Ascending aorta (tissue), 2 donors: ENCODE measurements at places on chromosomes 3 and 15. TPM values are rescaled to one million over a fixed set of nuclear protein-coding genes. Genes with fewer than 3 reads are reported as not detected.

GRCh38 chr3:55854494-55854893 is 367.4 kb upstream of the WNT5A start:
- H3K36me3 ChIP-seq, result no peaks in the 10 kb centered on the region
- H3K4me1 ChIP-seq, result no peaks in the 10 kb centered on the region
- DNase-seq, result no peak
- no peaks in the 10 kb centered on the region for H3K27me3 ChIP-seq
- H3K27ac ChIP-seq, result no peak overlapping the region
- H3K4me3 ChIP-seq, result no peak overlapping the region

SLC22A13 gene
- total RNA-seq, result not detected

TRH gene
- total RNA-seq, result not detected

DNA sequence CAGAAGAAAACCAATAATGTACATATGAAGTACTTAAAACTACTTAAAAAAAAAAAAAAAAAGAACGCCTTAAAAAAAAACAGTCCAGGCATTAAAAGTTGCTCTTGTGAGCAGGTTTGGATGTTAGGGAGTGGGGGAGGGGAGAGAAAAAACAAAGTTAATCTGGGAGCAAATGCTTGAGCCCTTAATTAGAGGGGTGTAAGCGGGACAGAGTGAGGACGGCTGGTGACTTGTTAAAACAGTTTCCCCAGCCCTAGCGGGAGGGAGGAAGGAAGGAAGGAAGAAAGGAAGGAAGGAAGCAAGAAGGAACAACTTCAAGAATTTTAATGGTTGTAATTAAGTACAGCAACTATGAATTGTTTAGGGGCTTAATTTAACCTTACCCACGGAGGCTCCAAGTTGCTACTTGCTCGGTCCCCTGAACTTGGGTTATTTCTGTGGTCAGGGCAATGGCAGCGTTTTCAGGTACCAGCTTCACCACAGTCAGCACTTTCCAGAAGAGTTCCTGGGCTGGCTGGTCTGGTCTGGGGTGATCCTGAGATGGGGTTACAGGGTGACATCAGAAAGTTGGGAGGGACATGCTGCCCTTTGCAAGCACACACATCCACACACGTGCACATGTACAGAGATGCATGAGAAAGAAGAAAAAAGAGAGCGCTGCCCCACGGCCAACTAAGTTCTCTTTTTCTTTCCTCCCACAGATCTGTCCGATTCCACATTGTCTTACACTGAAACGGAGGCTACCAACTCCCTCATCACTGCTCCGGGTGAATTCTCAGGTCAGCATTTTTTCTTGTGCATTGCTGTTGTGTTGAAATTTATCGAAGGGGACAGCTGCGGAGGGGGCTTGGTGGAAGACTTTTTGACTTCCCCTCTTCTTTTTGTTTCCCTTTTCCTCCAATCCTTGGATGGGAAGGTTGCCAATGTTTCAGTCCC is 14.0 kb downstream of the SMAD6 start:
- peaks cover 24% of the 10 kb centered on the region for H3K4me1 ChIP-seq
- peak overlapping the region; percentile 96 for H3K27ac ChIP-seq
- H3K4me3 ChIP-seq, result peak overlapping the region; percentile 23
- H3K27me3 ChIP-seq, result no peaks in the 10 kb centered on the region
- H3K36me3 ChIP-seq, result peaks cover 34% of the 10 kb centered on the region
- no peak for DNase-seq

GRCh38 chr3:102059145-102059943 is 210.0 kb downstream of the NFKBIZ start:
- no peaks in the 10 kb centered on the region for H3K4me1 ChIP-seq
- no peaks in the 10 kb centered on the region for H3K36me3 ChIP-seq
- no peaks in the 10 kb centered on the region for H3K27me3 ChIP-seq

RETNLB gene
- total RNA-seq, result not detected

GRCh38 chr3:194575484-194576210 is 57.6 kb downstream of the TMEM44 start:
- H3K4me3 ChIP-seq, result no peak overlapping the region
- peak overlapping the region; percentile 86 for H3K27ac ChIP-seq
- no peaks in the 10 kb centered on the region for H3K36me3 ChIP-seq
- peaks cover 15% of the 10 kb centered on the region for H3K4me1 ChIP-seq
- no peaks in the 10 kb centered on the region for H3K27me3 ChIP-seq
- no peak for DNase-seq

DNA sequence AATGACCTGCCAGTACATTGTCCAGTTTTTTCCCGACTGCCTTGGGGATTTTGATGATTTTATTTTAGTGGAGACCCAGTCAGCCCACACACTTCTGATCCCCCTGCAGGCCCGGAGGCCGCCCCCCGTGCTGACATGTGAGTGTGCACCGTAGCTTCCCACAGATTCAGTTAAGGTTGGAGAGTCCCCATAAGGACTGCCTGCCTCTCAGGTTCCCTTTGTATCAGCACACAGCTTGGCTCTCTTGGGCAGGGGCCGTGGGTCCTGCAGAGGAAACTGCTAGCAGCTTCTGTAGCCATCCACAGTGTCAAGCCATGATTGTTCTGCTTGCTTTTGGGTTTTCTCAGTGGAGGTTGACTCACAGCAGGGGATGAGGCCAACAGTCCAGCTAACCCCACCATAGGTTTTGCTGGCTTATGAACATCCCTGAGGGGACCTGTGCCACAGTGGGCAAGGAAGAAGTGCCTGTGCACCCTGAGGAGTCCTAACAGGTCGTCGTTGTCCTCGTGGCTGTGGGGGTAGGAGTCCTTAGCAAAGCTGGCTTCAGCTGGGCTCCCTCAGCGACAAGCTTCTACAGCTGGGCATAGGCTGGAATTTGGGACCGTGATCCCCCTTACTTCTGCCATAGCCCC is 46.4 kb downstream of the DLEC1 start:
- H3K27ac ChIP-seq, result no peak overlapping the region
- no peaks in the 10 kb centered on the region for H3K4me1 ChIP-seq
- H3K27me3 ChIP-seq, result no peaks in the 10 kb centered on the region
- no peak overlapping the region for H3K4me3 ChIP-seq
- no peaks in the 10 kb centered on the region for H3K36me3 ChIP-seq

HTR3E gene
- not detected for total RNA-seq

DNA sequence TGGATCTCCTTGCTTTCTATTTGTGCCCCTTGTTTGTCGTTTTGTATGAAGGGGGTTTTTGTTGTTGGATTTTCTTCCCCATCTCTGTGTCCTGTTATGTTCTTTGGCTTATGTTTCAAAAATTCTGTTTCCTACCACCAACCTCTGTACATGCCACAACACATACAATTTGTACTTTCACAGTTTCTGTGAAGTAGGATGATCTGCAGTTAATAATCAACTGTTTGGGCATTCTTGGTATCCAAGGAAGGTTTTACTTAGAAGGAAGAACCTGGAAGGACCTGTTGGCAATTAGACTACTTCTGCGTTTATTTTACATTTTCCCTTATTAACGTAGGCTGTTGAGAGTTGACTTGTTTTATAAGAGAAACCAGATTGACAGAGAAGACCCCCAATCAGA is 8.3 kb downstream of the SETD5 start:
- DNase-seq, result no peak
- no peaks in the 10 kb centered on the region for H3K27me3 ChIP-seq
- H3K36me3 ChIP-seq, result no peaks in the 10 kb centered on the region
- H3K27ac ChIP-seq, result no peak overlapping the region
- H3K4me3 ChIP-seq, result no peak overlapping the region

DNA sequence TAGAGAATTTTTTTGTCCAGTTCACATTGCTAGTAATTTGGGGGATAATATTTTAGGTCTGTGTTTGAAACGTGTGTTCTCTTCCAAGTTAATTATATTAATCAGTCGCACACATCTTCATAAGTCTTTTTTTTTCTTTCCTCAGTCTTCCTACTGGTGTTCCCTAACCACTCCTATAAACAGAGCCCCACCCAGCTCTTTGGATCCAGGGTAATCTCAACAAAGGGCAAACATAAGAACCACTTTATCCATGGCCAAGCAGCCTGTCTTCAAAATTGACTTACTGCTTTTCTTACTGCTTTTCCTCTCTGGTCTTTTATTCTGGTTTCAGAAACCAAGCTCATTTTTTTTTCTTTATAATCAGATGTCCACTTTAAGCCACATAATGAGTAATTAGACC is 266.8 kb upstream of the NECTIN3 start:
- H3K27ac ChIP-seq, result no peak overlapping the region
- H3K36me3 ChIP-seq, result no peaks in the 10 kb centered on the region
- DNase-seq, result no peak
- no peaks in the 10 kb centered on the region for H3K4me1 ChIP-seq

DNA sequence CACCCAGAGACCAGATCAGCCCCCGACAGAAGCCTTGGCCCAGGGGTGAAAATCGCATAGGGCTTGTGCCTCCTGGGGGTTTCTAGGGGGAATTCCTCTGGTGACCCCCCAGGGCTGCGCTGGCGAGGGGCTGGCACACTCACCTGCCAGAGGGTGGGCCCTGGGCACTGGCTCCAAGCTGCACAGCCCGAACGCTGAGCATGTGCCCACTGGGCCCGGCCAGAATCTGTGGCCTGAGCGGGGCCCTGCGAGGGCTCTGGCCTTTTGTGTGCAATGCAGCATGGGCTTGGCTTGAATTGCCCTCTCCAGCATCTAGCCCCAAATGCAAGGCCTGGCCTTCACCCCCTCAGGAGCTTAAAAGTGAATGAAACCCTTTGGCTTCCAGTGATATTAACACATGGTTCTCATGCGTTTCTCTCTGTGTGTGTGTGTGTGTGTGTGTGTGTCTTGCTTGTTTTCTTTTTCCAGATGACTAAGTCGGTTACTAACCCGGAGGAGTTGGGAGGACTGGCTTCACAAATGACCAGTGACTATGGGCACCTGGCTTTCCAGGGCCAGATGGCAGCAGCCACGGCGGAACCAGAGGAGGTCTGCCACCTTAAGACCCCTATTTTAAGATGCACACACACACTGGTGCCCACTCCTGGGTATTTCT is 259.1 kb upstream of the TPM1 start:
- no peak overlapping the region for H3K4me3 ChIP-seq
- DNase-seq, result no peak
- peaks cover 32% of the 10 kb centered on the region for H3K36me3 ChIP-seq
- no peaks in the 10 kb centered on the region for H3K4me1 ChIP-seq
- no peaks in the 10 kb centered on the region for H3K27me3 ChIP-seq

ACTRT3 gene
- total RNA-seq, result 0.32 TPM

GRCh38 chr3:160174621-160175020 is 50.6 kb upstream of the C3orf80 start:
- no peaks in the 10 kb centered on the region for H3K4me1 ChIP-seq
- H3K4me3 ChIP-seq, result no peak overlapping the region
- H3K27me3 ChIP-seq, result no peaks in the 10 kb centered on the region
- H3K36me3 ChIP-seq, result no peaks in the 10 kb centered on the region
- DNase-seq, result no peak

FRMD5 gene
- not detected for total RNA-seq

DNA sequence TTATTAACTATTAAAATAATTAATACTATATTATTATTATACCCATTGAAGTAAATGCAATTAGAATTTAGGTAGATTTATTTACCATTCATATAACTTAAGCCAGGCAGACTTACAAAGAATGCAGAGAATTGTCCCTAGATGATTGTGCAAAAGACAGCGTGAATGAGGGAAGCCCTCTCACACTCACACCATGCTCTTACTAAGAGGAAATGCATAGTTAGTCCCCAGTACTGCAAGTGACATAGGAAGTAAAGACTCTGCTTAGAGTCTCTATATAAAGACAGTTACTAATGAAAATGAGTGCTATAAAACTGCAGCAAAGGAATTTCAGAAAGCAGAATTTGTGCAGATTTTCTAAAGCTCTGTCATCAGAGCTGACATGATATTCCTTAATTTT is 270.4 kb downstream of the ZBBX start:
- H3K4me3 ChIP-seq, result no peak overlapping the region
- H3K36me3 ChIP-seq, result no peaks in the 10 kb centered on the region
- no peak for DNase-seq
- H3K4me1 ChIP-seq, result no peaks in the 10 kb centered on the region

- no peak overlapping the region for H3K4me3 ChIP-seq
- H3K36me3 ChIP-seq, result peaks cover 51% of the 10 kb centered on the region
- no peaks in the 10 kb centered on the region for H3K27me3 ChIP-seq
- DNase-seq, result no peak
- no peaks in the 10 kb centered on the region for H3K4me1 ChIP-seq
These were observed 43.3 kb downstream of the ADPGK start for GRCh38 chr15:72740219-72740618.

GRCh38 chr3:100263583-100263982 is 2.8 kb downstream of the TBC1D23 start:
- no peaks in the 10 kb centered on the region for H3K27me3 ChIP-seq
- DNase-seq, result no peak
- no peak overlapping the region for H3K27ac ChIP-seq
- no peak overlapping the region for H3K4me3 ChIP-seq
- H3K4me1 ChIP-seq, result peaks cover 5% of the 10 kb centered on the region
- no peaks in the 10 kb centered on the region for H3K36me3 ChIP-seq

LYSMD4 gene
- total RNA-seq, result not detected

NRROS gene
- 22.6 TPM for total RNA-seq

SUMF1 gene
- total RNA-seq, result 98.4 TPM

DNA sequence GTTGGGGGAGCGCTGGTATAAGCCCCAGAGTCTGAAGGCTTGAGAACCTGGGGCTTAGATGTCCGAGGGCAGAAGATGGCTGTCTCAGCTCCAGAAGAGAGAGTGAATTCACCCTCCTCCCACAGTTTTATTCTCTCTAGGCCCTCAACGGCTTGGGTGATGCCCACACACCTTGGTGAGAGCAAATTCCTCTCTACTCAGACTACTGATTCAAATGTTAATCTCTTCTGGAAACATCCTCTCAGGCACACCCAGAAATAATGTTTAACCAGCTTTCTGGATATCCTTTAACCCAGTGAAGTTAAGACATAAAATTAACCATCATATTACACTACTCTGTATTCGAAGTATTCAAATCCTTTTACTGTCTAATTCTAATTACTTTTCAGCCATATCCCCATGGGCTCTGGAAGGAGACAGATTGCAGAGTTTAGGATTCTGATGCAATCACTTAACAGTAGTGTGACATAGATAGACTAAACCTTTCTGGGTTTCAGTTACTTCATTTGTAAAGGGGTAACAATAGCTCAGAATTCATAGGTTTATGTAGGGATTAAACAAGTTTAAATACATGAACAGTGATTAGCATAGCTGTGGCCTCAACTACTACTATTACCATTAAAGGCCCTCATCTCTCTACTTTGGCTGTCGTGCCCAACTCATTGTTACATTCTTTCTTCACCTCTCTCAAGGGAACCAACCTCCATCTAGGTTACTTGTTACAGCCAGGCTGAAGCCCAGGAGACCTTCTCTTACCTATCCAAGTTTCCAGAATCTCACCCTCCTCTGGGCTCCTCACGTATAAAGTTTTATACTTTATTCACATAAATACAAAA is 25.7 kb upstream of the ANO10 start:
- no peaks in the 10 kb centered on the region for H3K27me3 ChIP-seq
- no peaks in the 10 kb centered on the region for H3K36me3 ChIP-seq
- no peaks in the 10 kb centered on the region for H3K4me1 ChIP-seq
- no peak overlapping the region for H3K4me3 ChIP-seq

FAM81A gene
- total RNA-seq, result not detected

GRCh38 chr3:45981346-45982074 is 14.1 kb downstream of the FYCO1 start:
- DNase-seq, result no peak
- H3K4me3 ChIP-seq, result no peak overlapping the region
- H3K27me3 ChIP-seq, result no peaks in the 10 kb centered on the region
- H3K36me3 ChIP-seq, result peaks cover 60% of the 10 kb centered on the region
- H3K4me1 ChIP-seq, result peaks cover 40% of the 10 kb centered on the region
